ENCODE measurements at places on chromosomes 1 and 21. TPM values are rescaled to one million over a fixed set of nuclear protein-coding genes. Genes with fewer than 3 reads are reported as not detected.

The CD5L gene
- not detected for total RNA-seq

The CRNN gene
- total RNA-seq = not detected

The NTNG1 gene
- total RNA-seq = 1.0 TPM

The RRP1B gene
- 15.9 TPM for total RNA-seq

The ZZZ3 gene
- total RNA-seq = 56.6 TPM

The NECTIN4 gene
- total RNA-seq = 0.26 TPM

The YRDC gene
- 12.2 TPM for total RNA-seq

The CFHR4 gene
- not detected for total RNA-seq

The LAMTOR2 gene
- 41.2 TPM for total RNA-seq

- DNase-seq = no peak
Measured at GRCh38 chr1:97920276-97920831, 480 bp downstream of the DPYD start.

- no peak for DNase-seq
Measured at GRCh38 chr1:119862276-119862675, 34.0 kb downstream of the ADAM30 start.

GRCh38 chr1:70504176-70504820 lies 93.2 kb downstream of the CTH start:
- no peak for DNase-seq

- no peak for DNase-seq
Measured at GRCh38 chr1:217272385-217272784, 358.5 kb downstream of the GPATCH2 start.

- no peak for DNase-seq
Measured at GRCh38 chr21:29194847-29195246, 64.4 kb downstream of the MAP3K7CL start.

DNA sequence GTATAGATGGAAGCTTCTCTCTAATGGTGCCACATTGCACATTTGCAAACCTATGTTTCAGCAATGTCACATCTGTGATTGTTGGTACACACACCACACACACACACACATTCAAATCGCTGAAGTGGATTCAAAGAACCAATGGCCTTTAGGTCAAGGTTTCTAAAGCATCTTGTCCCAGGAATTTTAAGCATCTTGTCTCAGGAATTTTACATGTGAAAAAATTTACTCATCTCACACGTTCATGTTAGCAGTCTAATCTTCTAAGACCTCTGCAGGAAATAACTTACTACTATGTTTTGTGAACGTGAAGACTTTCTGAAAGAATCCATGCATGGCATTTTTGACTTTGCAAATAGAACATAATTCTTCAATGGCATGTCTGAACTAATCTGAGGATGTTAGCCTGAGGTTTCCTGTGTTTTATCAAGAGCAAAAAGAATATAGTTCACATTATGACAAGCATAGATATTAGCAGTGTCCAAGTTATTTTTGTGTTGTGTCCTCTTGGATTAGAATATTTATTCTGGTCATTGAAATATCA lies 125.1 kb downstream of the CYYR1 start:
- DNase-seq = no peak

DNA sequence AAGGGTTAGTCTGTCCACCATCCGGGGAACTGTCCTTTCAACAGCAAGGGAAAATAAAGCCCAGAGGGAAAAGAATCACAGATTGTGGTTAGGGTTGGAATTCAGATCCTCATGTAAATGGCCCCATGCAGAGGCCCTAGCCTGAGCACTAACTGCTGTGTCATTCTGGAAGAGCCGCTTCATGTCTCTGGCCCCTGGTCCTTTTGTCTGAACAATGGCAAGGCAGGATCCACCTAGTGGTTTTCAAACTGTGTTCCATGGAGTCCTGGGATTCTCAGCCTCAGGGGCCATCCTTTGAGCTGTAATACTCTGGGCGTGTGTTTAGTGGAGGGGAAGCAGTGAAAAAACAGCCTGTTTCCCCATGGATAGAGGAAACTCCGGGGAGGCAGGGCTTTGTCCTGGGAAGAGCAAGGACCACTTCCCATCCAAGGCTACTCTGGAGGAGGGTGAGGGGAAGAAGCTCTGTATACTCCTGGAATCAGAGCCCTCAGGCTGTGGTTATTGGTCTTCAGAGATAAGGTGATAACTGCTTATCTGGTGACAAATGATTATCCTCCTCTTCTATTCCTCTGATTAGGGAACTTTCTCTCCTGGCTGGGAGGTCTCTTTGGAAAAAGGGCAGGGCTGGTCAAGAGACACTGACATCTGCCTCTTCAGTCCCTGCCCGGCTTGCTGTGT lies 19.2 kb downstream of the PAX7 start:
- no peak for DNase-seq

DNA sequence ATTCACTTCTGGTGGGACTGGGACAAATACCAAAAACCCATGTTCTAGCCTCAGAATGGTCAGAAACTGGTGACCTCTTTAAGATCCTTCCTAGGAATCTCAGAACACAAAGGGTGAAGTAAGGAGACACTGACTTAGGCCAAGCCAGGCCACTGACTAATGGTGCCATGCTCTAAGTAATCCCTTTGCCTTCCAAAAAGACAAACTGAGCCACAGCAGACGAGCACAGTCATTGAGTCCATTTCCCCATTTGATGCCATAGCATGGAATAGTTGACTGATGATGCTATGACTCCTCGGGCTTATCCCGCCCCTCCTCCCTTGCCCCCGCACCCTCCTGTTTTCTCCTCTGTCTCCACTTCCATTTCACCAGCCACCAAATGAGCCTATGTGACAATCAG lies 145.8 kb upstream of the ZNF648 start:
- no peak for DNase-seq

DNA sequence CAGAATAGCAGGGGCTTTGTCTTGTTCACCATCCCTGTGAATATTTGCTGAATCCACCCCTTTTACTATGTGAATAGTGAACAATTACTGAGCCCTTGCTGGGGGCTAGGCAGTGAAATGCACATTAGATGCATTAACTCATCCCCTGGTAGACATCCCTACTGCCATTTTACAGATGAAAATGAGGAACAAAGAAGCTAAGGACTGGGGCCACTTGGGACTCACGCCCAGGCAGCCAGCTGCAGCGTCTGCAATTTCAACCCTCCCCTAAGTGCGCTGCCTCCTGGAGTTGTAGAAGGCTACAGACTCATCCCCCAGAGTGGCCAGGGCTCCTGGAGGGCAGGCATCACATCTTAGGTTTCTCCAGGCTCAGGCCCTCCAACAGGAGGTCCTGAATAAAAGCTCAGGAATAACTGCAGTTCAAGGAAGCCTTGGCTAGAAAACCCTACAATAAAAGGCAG lies 31.6 kb downstream of the CAPZB start:
- no peak for DNase-seq

GRCh38 chr1:180779584-180779983 lies 133.1 kb upstream of the KIAA1614 start:
- DNase-seq = no peak

- no peak for DNase-seq
Measured at GRCh38 chr1:147273409-147274336, 31.2 kb downstream of the CHD1L start.

DNA sequence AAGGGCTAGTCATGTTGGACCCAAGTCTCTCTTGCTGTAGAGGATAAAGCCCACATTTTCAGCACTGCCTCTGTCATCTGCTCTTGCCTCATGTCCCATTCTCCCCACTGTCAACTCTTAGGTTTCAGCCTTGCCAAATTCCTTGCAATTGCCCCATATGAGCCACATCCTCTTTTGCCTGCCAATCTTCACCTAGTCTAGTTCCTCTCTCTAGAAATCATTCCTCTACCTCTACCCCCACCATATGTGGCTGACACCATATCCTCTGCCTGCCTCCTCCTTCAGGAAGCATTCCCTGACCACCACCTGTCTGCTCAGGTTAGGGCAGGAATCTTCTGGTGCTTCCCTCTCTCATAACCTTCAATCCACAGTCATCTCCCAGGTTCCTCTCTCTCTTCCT lies 38.2 kb downstream of the SLC9A1 start:
- DNase-seq = no peak

DNA sequence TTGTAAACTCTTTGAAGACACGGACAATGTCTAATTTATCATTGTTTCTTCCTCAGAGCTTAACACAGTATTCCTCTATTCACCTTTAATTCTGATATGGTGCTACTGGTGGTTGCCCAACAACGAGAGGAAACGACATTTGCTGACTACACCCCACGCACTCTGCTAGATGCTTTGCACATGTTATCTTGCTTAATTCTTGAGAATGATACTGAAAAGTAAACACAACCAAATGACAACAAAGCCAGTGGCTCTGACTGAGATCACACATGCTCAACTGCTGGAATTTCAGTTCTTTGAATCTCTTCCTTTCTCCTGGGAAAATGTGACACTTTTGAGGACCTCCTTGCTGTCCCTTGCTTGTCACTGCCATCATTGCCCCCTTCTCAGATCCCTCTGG lies 37.2 kb upstream of the DDAH1 start:
- DNase-seq = no peak

DNA sequence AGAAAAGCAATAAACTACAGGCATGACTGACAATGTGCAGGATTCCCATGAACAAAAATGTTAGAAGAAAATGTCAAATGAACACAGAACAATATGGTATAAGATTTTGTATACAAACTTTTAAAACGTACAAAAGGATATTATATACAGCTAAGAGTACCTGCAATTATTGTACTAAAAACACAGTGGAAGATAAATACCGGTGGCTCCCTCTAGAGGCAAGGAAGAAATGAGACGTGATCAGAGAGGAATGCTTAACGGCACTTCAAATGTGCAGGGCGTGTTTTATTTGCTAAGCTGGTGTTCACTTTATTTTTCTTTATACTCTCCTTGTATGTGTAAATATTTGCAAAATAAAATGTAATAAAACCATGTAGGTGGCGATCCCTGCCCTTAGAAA lies 191.8 kb upstream of the SAMSN1 start:
- no peak for DNase-seq

DNA sequence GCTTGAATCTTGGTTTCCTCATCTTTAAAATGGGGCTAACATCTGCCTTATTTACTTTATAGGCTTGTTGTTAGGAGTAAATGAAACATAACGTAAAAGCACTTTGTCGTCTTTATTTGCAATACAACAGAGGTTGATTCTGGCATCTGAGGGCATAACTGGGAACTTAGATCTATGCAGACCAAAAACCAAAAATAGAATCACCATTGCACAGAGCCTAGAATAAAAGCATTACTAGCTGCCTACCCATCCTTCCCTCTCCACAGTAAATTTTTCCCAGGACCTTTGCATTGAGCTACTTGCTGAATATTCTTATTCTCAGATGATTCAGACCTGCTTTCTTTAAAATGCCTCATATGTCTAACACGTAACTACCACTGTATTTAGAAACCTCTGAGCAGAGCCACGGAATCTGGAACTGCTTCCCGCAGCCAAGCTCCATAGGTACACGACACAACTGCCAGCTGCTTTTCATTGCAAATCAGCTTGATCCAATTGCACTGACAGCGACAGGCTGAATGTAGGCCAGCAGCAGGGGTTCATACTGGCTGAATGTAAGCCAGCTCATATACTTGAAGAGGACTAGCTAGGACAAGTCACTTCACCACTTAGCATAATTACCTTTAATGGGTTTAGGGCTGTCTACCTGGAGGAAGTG lies 33.2 kb upstream of the SERBP1 start:
- DNase-seq = no peak

DNA sequence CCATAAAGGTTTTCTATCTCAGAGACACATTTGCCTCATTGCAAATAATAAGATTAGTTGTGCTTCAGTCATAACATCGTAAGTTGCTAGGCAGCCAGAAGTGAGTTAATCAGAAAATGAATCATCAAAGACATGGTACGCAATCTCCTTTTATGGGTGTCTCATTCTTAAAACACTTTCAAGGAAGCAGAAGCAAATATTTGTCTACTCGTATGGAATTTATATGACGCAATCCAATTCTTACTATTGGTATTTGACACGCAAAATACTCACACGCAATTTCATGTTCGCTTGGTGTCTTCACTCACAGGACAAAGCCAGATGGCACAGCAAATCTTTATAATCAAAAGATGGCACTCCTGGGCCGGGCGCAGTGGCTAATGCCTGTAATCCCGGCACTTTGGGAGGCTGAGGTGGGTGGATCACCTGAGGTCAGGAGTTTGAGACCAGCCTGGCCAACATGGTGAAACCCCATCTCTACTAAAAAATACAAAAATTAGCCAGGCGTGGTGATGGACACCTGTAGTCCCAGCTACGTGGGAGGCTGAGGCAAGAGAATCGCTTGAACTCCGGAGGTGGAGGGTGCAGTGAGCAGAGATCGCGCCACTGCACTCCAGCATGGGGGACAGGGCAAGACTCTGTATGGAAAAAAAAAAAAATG lies 56.4 kb downstream of the HLCS start:
- DNase-seq = no peak

DNA sequence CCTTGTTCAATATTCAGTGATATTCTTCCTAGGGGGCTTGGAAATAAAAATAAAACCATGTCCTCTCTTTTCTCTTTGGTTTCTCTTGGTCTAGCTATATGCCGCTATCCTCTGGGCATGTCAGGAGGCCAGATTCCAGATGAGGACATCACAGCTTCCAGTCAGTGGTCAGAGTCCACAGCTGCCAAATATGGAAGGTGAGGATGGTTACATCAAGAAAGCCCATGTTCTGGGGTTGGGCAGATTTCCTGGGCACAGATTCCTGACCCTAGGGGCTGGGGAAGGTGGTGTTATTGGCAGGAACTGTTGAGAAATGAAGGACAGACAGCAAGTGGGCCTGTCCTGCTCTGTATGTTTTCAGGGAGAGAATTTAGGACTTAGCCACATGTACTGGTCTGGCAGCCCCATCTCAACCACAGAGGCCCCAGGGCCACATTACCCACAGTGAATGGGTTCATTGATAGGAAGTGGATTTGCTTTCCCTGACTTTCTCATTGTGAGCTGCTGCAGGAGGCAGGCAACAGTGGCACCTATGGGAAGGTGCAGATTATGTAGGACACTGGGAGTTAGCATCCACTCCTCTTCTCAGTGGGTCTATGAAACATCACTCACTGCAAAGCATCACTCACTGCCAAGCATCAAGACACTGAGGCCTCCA lies 37.4 kb upstream of the HSD17B7 start:
- DNase-seq = no peak

DNA sequence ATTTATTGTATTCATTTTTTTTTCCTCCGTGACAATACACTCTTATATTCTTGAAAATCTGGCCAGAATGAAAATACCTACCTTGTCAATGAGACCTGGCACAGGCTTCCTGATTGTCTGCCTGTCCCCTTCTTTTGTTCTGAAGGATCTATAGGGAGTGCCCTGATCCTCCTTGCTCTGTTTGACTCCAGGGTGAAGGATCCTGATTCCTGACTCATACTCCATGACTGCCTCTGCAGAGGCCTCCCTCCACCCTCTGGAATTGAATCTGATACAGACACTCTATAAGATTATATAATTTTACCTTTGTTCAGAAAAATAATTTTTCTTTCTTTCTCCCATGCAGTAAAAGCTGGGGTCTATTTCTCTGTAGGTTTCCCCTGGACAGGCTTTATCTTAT lies 116.2 kb downstream of the HMCN1 start:
- no peak for DNase-seq

GRCh38 chr21:45169001-45169400 lies 94.6 kb downstream of the ADARB1 start:
- DNase-seq = peak; percentile 43

GRCh38 chr1:44237721-44238457 lies 24.6 kb downstream of the DMAP1 start:
- DNase-seq = peak; percentile 87
